ENCODE measurements at places on chromosomes 7 and 10. TPM values are rescaled to one million over a fixed set of nuclear protein-coding genes. Genes with fewer than 3 reads are reported as not detected.

ITGB8 gene
- total RNA-seq, result not detected

ZNF488 gene
- not detected for total RNA-seq

SPDYE3 gene
- total RNA-seq, result not detected

C7orf57 gene
- total RNA-seq, result not detected

GIMAP4 gene
- 413 TPM for total RNA-seq

VKORC1L1 gene
- 5.5 TPM for total RNA-seq

MYL10 gene
- not detected for total RNA-seq

KCP gene
- total RNA-seq, result not detected

ANKRD1 gene
- not detected for total RNA-seq

LOXL4 gene
- not detected for total RNA-seq

CADPS2 gene
- total RNA-seq, result not detected

GRCh38 chr7:2757361-2757903 lies 69.4 kb downstream of the AMZ1 start:
- DNase-seq, result no peak

- no peak for DNase-seq
Observed at GRCh38 chr7:113813471-113813870, 105.3 kb downstream of the PPP1R3A start.

- peak; percentile 41 for DNase-seq
Observed at GRCh38 chr7:77537136-77537777, at the start of gene PTPN12. Gene PTPN12, plus strand, starts transcription at chr7:77537295. Its CDS starts 252 bp downstream, at chr7:77537547.

GRCh38 chr7:27936768-27937102 lies 196.8 kb downstream of the TAX1BP1 start:
- DNase-seq, result no peak

GRCh38 chr10:48608976-48609375 lies 4.1 kb upstream of the ARHGAP22 start:
- no peak for DNase-seq

DNA sequence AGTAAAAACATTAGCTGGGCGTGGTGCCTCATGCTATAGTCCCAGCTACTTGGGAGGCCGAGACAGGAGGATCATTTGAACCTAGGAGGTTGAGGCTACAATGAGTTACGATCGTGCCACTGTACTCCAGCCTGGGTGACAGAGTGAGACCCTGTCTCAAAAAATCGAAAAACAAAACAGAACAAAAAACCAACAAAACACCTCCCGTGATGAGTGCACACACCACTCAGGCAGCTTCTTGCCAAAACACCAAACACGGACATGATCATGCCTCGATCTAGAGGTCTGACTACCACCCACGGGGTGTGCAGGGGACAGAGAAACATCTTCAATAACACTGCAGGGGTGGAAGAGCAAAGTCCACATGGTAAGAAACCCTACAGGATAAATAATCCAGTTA lies 44.4 kb downstream of the AMZ1 start:
- DNase-seq, result no peak

DNA sequence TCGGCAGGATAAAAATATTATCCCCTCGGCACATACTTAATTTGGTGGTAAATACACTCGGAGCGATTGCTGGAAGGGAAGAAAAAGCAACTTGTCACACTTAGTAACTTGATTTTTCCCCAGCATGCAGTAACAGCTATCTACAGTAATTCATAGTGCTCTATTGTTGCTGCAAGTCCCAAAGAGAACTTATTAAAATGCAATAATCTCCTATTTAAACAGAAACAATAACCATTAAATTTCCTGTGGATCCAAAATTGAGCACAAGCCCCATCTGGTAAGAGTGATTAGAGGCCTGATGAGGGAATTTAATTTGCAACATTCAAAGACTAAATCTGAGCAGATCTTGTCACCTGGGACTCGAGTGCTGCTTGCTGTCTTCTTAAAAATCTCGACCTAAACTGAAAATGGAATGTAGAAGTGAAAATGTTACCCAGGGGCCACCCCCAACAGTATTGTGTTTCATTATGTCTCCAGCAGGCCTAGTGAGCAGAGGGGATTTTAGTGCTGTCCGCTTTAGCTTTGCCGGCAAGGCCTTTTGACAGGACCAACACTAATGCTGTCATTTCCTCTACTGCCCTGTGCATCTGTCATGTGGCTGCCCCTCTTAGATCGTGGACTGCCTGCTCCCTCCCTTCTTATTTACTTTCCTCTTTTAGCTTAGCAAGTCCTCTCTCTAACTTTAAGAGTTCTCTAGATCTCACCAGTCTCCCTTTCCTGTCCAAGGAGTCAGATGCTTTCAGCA lies 639.7 kb downstream of the AUTS2 start:
- DNase-seq, result no peak

GRCh38 chr7:80890426-80891258 lies 28.2 kb downstream of the SEMA3C start:
- DNase-seq, result no peak

DNA sequence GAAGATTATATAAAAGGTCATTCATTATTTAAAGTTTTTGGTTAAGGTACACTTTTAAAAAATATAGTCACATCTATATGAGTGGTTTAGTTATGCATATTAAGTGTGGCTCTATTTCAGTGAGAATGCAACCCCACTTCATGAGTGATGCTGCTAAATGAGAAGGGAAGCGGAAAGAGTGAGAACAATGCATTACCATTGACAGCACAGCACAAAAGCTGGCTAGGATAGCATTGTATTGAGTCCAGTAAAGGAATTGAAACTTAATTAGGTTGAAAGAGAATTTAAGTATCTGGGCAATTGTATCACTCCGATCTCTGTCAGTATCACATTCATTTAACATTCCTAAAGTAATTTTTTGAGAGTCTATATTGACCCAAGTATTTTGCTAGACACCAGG lies 13.2 kb downstream of the POM121L12 start:
- DNase-seq, result no peak

GRCh38 chr7:24576171-24577025 lies 3.1 kb downstream of the PALS2 start:
- DNase-seq, result no peak

DNA sequence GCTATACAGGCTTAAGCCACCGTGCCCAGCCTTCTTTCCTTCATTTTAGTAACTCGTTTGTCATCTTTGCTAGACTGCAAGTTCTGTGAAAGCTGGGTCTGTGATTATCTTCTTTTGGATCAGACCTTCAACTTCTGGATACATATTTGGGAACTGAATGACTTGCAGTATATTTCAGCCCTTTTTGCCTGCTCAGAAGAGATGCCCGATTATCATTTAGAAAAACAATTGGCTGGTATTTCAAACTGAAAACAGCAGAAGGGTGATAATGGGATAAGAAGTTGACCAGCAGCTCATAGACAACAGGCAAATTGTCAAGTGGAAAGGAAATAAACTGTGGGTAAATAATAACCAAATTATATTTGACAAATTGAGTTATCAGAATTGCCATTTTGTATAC lies 14.6 kb downstream of the RSBN1L start:
- DNase-seq, result no peak

DNA sequence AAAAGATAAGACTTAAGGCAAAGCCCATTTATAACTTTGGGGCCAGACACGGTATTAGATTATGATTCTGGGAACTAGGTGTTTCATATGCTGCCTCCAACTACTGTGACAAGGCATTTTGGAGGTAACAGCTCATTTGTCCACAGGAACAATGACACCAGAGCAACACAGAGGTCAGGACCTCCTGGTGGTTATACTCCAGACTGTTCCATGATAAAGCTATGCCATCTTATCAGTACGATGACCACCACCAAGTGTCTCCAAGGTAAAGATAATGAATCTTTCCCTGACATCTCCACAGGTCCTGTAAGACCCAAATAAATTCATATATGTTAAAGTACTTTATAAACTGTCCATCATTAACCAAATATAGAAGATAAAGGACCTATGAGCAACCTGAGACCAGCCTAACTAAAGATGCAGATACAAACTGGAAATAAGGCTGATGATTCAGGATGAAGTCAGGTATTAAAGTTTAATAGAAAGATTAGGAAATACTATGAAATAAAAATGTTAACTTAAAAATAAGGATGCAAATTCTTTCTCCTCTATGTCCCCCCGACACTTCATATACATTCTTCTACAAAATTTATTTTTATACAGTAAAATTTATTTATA lies 26.2 kb downstream of the CUL2 start:
- DNase-seq, result no peak

GRCh38 chr7:43318188-43318770 lies 205.8 kb downstream of the HECW1 start:
- no peak for DNase-seq

DNA sequence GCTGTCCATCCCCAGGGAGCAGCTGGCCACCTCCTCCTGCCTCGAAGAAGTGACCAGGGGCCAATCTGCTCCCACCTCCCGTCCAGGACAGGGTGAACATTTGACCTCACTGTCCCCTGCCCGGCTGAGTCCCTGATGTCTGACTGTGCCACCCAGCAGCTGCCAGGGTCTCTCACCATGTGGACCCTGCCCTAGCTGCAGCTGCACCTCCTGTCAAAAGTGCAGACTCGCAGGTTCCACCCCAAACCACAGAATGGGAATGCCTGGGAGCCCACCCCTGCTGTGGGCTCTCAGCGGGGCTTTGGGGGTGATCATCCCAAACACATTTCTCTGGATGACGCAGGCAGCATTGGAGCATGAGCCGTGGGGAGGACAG lies 86.1 kb downstream of the RGS10 start:
- no peak for DNase-seq

DNA sequence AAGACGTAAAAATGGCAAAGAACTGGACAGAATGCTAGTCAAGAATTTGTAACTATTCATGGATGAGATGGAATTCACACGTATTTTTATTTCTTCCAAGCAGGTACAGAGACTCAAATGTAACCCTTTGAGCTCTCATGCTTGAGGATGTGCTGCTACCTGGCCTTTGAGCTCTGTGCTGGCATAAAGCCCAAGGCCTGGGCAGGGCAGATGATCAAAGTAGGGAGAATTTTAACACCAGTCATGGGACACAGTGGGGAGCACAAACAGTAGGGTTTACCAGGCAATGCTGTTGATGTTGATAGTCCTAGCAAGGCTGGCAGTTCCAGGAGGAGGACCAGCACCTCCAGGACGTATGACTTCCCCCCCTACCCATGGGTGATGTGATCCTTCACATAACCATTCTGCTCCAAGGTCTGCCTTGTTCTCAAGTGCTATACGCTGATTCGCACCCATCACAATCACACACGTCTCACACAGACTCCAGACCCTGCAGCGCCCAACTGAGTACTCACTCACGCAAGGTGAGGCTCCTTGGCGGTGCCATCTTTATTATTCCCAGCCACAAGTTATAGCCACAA lies 48.6 kb upstream of the DLG5 start:
- DNase-seq, result no peak

GRCh38 chr7:490461-491291 lies 29.0 kb downstream of the PDGFA start:
- no peak for DNase-seq

DNA sequence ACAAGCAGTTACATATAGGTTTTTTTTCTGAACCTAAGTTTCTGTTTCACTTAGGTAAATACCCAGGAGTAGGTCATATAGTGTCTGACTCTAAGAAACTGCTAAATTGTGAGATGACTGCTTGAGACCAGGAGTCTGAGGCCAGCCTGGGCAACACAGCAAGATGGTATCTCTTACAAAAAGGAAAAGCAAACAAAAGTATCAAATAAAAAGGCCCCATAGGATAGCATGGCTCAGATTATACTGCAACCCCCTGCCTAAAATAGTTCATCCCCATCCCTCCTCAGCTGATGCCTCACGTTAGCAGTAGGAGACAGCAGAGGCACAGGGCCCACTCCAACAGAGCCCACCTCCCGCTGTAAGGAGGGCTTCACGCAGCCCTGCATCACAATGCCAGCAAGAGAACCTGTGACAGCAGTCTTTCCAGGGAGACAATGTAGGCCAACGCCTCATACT lies 90.3 kb downstream of the SRPK2 start:
- no peak for DNase-seq

- DNase-seq, result no peak
Observed at GRCh38 chr10:20202337-20202736, 386.1 kb downstream of the PLXDC2 start.

DNA sequence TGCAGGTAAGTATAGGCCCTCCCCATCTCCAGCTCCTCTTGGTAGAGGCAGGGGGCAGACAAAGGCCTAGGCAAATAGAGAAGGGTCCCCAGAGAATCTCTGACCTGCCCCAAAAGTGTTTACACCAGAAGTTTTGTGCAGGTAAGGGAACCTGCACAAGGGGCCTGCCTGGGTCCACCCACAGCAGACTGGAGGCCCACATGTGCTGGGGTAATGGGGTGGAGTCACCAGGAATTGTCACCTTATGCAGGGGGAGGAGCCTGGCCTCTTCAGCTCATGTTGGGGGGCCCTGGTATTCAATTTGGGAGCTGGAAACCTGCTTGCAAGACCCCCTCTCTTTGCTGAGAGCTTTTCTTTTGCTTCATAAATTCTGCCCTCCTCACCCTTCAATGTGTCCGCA lies 302.7 kb downstream of the ZEB1 start:
- no peak for DNase-seq

DNA sequence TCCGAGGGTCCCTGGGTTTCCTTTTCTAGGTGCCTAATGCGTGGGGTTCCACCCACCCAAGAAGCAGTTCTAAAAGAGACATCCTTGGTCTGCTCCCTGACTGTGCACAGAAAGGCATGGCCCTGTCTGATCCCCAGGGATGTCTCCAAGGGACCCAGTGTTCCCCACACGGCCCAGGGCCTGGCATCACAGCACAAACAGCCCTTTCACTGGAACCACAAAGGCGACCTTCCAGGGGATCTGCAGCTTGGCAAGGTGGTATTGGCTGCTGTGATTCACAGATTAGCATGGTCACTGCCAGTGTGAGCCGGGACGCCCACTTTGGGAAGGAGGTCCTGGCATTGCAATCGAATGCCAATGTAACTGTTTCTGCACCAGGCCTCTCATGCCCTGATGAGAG lies 6.4 kb downstream of the KCNMA1 start:
- DNase-seq, result no peak

DNA sequence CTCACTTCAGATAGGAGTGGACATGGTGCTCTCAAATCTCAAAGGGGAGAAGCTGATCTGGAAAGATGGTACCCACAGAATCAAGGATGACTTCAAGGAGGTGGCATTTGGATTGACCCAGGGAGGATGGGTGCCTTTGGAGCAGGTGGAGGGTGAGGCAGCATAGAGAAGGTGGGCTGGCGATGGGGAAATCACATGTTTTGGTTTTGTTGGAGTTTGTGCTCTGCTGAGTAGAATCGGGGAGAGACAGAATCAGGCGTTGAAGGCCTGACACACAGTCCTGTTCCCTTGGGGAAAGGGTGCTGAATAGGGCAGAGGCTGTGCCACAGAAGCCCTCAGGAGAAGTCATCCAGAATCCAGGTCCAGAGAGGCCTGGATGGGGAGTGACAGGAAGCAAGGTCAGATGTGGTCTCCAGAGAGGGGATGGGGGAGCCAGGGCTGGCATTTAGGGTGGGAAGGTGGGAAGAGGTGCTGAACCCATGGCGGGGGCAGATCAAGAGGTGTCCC lies 291.1 kb downstream of the GLRX3 start:
- DNase-seq, result no peak

GRCh38 chr7:143467724-143468123 lies 9.9 kb upstream of the TAS2R41 start:
- DNase-seq, result no peak

DNA sequence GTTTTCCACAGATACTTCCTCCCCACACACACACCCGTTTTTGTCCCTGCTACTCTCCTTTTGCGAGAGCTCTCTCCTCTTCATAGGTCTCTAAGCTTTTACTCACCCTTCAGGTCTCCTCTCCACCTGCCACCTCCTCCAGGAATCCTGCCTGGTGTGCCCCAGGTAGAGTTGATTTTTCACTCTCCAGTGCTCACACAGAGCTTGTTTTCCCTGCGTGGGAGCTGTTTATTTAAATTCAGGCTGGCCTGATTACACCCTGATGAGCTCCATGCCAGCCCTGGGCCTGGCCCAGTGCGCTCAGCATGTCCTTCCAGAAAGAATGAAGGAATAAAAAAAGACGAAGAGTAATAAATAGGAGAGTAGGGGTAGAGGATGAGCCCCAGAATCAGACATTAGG lies 7.5 kb upstream of the CLDN4 start:
- no peak for DNase-seq
